ENCODE measurements at places on chromosomes 4 and X. TPM values are rescaled to one million over a fixed set of nuclear protein-coding genes. Genes with fewer than 3 reads are reported as not detected.

APELA gene
- total RNA-seq: not detected

FAT1 gene
- 140 TPM for total RNA-seq

NALF2 gene
- total RNA-seq: 3.4 TPM

CSAG2 gene
- 6.1 TPM for total RNA-seq

DDX53 gene
- total RNA-seq: not detected

MAP7D3 gene
- total RNA-seq: 29.2 TPM

SUPT20HL2 gene
- total RNA-seq: not detected

TCEAL7 gene
- not detected for total RNA-seq

Measured in HT1080 (cell line).